ENCODE measurements at places on chromosomes 16 and 17.

DNA sequence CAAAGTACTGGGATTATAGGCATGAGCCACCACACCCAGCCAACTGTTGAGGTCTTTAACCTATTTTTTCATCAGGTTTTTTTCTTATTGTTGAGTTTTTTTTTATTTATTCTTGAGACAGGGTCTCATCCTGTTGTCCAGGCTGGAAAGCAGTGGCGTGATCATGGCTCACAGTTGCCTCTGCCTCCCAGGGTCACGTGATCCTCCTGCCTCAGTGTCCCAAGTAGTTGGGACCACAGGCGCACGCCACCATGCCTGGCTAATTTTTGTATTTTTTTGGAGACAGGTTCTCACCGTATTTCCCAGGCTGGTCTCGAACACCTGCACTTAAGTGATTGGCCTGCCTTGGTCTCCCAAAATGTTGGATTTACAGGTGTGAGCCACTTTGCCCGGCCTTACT, 95.9 kb downstream of the BCAS3 start:
- no peak for DNase-seq

DNA sequence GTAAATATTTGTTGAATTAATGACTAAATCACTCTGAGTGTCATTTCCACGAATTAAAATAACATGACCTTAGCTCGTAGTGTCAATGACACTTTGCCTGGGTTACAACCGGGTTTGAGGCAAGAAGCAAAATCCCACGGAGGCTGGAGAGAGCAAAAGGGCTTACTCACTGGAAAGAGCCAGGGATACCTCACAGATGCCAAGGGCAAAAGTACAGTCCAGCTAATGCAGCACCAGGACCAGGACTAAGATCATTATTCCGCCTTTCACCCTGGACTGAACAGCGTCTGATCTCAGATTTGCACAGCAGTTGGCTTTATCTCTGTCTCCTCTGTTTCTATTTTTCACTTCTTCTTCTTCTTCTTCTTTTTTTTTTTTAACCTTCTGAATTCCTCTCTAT, 175.5 kb downstream of the SHISA9 start:
- DNase-seq = no peak

DNA sequence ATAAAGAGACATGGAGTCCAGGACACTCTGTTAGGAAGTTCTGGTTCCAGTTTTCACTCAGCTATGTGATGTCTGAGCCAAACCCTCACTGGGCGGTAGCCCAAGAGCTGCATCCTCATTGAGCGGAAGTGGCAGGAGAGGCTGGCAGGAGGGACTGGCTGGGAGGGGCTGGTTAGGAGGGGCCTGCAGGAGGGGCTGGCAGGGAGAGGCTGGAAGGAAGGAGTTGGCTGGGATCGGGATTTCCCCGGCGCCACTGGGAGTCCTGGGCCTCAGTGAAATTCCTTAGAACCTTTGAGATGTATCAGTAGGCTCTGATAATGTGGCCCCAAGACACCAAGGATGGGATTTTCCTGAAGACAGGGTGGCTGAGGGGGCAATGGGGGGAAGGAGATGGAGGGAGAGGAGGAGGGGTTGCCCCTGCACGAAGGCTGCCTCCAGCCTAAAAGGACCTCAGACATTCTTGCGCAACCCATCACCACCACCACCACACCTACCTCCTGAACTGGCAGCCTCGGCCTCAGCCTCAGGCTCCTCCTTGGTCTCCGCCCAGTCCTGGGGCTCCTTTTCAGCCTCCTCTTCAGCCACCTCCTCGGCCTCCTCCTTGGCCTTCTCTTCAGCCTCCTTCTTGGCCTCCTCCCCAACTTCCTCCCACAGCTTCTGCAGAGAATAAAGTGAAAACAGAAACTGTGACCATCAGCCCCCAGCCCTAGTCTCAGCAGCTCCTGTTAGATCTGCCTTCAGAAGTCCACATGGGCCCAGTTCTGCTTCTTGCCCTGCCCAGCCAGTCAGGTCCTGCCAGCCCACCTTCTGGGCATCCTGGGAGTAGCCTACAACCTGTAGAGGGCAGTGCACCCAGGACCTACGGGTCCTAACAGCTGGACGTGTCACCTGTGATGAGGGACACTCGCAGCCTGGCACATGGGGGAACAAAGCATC, 31.7 kb downstream of the CNGB1 start:
- DNase-seq = no peak

- peak; percentile 59 for DNase-seq
Observed at GRCh38 chr17:56313201-56313600, 159.9 kb downstream of the ANKFN1 start.

DNA sequence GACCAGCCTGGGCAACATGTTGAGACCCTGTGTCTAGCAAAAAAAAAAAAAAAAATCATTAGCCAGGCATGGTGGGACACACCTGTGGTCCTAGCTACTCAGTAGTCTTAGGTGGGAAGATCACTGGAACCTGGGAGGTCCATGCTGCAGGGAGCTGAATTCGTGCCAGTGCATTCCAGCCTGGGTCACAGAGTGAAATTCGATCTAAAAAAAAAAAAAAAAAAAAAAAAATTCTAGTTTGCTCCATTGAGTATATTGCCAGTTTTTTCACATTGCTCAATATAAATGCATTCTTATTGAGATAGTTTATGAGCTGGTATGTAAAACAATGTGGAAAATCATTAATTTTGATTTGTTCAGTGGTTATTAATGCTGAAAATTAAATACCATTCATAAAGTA, 52.0 kb downstream of the ABHD15 start:
- no peak for DNase-seq

DNA sequence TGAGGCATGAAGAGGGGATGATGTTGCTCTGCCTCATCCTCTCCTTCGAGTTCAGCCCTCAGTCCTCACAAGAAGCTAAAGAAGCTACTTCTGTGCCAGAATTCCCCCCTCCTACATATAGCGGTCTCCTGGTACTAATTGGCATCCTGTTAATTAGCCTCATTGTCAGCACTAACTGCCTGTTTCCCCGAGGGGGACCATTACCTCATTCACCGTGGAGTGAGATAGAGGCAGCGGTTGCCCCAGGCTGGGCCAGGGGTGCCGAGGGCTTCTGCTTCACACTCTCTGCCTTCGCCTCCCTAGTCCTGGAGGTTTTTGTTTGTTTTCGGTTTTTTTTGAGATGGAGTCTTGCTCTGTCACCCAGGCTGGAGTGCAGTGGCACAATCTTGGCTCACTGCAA, 5.7 kb upstream of the MINK1 start:
- DNase-seq = no peak

- peak; percentile 15 for DNase-seq
Observed at GRCh38 chr17:76659928-76660655, 16.5 kb upstream of the ST6GALNAC1 start.

GRCh38 chr16:11972128-11972527, 4.4 kb upstream of the SNX29 start:
- peak; percentile 22 for DNase-seq

GRCh38 chr16:55909876-55910275, 34.7 kb upstream of the CES5A start:
- DNase-seq = no peak

DNA sequence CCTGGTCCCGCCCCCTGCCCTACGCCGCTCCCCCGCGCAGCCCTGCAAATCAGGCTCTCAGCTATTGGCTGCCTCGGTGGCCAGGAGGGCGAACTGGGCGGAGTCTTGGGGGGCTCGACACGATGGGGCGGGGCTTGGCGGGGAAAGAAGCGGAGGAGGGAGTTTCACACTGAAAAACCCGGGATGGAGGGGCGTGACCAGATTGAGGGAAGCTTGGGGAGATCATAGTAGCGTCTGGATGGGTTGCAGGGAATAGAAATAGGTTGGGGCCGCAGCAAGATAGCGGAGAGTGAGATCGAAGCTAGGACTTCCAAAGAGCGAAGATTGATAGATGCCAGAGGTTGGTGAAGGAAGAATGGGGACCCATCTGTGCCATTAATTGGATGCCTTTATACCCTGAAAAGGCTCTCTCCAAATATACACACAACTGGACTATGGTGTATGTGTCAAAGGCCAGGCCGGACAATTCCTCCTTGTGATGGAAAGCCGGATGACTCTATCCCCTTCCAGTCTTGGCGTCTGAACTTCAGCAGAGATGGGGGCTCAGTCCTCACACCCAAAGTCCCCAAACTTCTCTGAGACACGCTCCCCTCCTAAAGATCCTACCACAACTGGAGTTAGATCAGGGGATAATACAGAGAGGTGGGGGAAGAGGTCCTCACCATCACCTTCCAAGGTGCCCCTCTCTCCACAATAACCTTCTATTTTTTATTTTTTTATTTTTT, 376 bp upstream of the STAC2 start:
- DNase-seq = no peak

DNA sequence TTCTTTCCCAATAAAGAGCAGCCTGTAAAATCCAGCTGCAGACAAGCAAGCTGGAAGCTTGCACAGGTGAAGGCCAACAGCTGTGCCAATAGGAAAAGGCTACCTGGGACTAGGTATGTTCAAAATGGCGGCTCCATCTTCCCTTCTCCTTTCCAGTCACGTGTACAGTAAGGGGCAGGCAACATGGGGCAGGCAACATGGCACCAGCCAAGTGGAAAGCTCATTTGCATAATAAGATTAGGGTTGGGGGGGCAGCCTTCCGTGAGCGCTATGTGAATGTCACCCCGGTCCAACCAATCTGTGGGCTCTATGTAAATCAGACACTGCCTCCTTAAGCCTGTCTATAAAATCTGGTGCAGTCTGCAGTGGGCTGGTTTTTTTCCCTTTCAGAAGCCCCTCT, 31.3 kb downstream of the TVP23A start:
- no peak for DNase-seq

DNA sequence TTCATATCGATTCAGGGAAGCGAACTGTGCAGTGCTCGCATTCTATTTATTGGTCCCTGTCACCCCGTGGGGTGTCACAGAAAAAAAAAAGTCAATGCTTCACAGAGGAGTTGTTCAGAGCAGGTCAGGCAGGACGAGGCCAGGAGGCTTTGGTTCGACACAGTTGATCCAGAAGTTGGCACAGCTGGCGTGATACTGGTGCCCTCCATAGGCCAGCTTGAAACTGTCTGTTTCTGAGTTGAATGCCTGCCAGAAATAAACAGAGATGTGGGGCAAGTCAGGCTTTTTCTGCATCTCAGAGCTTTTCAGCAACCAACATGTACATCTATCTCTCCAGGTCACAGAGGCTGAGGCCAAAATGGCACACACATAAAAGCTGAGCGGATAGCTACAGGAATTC, 29.1 kb downstream of the DUSP14 start:
- no peak for DNase-seq

DNA sequence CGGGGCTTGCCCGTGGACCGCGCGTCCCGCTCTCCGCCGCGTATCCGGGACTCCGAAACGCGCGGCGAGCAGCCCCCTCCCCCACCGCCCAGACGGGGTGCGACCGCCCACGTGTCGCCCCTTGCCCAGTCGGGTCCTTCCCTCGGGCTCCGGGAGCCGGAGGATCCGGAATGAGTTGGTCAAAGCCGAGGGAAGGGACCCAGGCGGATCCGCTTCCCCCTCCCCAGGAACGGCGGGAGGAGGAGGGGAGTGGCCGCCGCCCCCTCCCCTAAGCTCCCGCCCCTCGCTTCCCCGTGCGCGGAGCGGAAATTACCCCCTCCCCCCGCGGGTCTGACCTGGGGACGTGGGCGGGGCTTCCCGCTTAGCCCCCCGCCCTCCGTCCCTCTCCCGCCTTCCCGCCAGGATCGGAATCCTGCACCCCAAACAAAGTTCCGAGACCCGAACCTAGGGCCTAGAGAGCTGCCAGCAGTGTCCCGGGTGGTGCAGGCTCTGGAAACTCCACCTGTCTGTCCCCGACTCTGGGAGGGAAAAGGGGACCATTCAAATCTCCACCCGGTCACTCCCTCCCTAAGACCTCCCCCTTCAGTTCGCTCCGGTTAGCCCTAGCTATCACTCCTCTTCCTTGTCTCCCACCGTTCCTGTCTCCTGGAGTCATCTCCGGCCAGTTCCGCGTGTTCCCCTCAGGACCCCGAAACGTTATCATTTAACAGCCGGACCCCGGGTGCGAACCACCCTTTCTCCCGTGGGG, 1.0 kb upstream of the IGF2BP1 start:
- no peak for DNase-seq

GRCh38 chr16:66588981-66589713, 9.9 kb downstream of the CMTM2 start:
- peak; percentile 84 for DNase-seq

DNA sequence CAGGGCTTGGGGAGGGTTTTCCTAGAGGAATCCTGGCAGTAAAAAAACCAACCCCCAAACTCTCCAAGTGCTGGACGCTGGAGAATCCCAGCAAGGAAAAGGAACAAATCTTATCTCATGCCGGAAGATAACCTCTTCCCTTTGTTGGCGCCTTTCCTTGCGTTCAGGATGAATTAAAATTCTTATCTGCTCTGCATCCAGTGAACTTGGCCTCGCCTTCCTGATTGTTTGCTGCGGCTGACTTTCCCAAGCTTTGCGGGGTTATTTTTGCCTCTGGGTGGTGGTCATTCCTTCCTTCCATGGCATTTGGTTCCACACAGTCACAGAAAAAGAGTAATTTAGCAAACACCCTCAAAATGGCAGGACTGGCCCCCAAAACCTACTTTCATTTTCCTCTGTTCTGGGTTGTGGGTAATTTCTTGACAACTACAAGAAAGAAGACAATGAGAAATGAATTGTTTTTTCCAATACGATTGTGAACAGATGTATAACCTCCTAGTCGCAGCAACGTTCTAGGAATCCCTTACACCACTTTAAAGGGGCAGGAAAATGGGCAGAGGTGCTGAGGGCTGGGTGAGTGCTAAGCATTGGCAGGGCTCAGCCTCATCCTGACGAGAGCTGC, 77.8 kb downstream of the MRC2 start:
- no peak for DNase-seq

GRCh38 chr16:73878611-73879010, 418.0 kb upstream of the PSMD7 start:
- peak; percentile 25 for DNase-seq

GRCh38 chr16:69318177-69318910, 7.2 kb downstream of the VPS4A start:
- DNase-seq = no peak

- no peak for DNase-seq
Observed at GRCh38 chr16:8596581-8596980, 6.3 kb upstream of the TMEM114 start.

- peak; percentile 81 for DNase-seq
Observed at GRCh38 chr17:42120770-42121769, at the start of gene KAT2A. KAT2A (minus strand) TSS chr17:42121367; CDS start chr17:42121304, 63 bp downstream.

DNA sequence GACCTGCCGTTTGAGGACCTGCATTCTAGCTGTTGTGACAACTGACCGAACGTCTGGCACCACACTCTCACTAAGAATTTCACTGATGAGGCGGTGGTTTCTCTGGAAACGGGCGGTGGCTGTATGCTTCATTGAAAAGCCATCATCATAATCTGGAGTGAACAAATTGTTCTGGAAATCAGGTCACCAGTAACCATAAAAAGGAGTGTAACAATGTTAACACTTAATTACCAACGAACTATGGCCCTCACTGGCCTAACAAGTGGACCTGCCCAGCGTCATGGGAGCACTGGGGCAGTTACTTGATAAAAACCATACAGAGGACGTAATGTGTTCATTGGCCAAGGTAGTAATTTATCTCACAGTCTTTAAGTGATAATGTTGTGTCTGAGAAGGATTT, 15.4 kb downstream of the SMARCE1 start:
- no peak for DNase-seq

- no peak for DNase-seq
Observed at GRCh38 chr17:6059406-6059805, 10.8 kb upstream of the WSCD1 start.
